Putamen (tissue), 1 donor: ENCODE measurements at places on chromosomes 16 and 17.

GRCh38 chr17:68238871-68239253 is 9.0 kb upstream of the AMZ2 start:
- peak; percentile 45 for DNase-seq

DNA sequence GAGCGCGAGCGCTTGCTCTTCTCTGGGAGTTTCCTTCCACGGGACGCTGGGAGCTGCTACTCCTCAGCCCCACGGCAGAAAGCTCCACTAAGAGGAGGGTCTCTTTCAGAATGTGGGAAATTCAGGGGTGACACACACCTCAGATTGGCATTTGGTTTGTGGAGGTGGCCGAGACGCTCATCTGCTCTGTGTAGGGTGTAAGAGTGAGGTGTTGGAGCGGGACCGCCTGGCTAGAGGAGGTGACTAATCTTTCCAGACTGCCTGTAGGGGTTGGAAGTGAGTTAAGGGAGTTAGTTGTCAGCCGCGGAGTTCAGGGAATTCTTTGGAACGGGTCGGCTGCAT is 735 bp downstream of the PSMD11 start:
- DNase-seq: peak; percentile 27

GRCh38 chr17:2954898-2955445 is 108.4 kb downstream of the OR1D5 start:
- DNase-seq: no peak

GRCh38 chr17:64092113-64092512 is 37.8 kb downstream of the ERN1 start:
- no peak for DNase-seq

DNA sequence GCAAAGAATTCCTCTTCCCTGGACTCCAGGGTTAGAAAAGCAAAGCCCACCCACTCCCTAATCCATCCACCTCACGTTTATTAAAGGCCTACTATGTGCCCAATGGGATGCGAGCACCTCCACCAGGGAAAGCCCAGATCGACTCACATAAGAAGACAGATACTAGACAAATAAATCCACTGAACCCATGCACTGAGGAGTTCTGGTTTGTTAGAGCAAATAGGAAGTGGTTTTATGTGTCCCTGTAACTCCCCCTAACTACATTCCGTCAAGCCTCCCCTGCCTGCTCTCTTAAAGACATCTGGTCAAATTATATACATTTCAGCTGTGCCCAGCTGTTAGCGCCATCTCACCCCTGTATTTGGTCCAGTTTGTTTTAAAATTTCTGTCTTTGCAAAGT is 218.5 kb upstream of the RPL38 start:
- DNase-seq: no peak

- DNase-seq: no peak
Observed at GRCh38 chr16:89586853-89587252, 11.3 kb downstream of the CPNE7 start.

DNA sequence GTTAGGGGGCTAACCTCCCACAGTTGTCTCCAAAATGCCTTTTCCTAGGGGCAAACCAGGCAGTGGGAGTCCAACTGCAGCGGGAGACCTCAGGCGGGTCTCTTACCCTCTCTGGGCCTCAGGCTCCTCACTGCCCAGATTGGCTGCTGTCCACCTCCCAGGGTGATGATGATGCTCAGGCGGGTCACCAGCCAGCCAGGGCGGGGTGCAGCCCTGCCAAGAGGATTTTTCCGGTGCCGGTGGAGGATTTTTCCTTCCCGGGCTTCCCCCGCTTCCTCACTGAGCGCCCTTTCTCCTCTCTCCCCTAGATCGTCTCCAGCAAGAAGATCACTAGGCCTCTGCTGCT is 22.8 kb downstream of the CPNE2 start:
- no peak for DNase-seq

DNA sequence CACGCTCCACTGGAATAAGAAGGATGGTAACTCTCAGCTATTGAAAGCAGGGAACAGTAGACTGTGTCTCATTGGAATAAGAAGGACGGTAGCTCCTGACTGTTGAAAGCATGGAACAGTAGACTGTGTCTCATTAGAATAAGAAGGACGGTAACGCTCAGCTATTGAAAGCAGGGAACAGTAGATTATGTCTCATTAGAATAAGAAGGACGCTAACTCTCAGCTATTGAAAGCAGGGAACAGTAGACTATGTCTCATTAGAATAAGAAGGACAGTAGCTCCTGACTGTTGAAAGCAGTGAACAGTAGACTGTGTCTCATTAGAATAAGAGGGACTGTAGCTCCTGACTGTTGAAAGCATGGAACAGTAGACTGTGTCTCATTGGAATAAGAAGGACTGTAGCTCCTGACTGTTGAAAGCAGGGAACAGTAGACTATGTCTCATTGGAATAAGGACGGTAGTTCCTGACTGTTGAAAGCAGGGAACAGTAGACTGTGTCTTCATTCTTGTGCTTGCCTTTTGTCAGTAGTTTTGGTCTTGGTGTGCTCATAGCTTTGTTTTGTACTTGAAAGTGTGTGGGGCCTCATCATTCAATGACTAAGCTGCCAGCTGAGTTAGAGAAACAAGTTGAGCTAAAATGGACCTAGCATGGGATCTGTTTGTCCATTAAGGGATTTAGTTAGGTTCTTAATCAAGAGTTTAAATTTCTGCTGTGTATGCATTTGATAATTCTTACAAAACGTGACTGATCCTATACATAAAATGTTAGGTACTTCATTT is 58.5 kb downstream of the BANP start:
- DNase-seq: no peak

GRCh38 chr17:51118330-51119195 is 2.1 kb downstream of the SPAG9 start:
- no peak for DNase-seq

DNA sequence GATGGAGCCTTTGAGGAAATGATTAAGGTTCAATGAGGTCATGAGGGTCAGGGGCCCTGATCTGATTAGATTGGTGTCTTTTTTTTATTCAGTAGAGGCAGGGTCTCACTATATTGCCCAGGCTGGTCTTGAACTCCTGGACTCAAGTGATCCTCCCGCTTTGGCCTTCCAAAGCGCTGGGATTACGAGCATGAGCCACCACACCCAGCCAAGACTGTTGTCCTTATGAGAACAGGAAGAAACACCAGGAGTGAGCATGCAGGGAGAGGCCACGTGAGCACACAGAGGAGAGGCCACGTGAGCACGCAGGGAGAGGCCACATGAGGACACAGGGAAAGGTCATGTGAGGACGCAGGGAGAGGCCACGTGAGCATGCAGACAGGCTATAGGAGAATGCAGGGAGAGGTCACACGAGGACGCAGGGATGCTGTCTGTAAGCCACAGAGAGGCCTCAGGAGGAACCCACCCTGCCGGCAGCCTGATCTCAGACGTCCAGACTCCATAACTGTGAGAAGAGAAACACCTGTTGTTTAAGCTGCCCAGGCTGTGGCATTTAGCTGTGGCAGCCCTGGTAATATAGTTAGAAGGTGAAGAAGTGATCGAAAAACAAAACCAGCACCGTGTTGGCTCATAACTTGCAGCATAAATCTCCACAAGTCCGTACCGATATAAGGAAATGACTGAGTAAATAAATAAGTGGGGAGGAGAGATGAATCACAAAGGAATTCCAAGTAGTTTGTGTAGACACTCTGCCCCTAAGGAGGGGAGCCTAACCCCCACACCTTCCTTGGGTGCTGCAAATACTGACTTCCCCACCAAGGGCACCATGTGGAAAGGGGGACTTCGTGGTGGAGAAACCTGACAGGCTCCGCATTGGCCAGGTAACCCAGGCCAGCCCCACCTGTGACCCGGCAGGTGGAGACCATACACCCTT is 14.6 kb upstream of the CSNK1D start:
- DNase-seq: no peak
